ENCODE measurements at places on chromosomes 4 and X.

DNA sequence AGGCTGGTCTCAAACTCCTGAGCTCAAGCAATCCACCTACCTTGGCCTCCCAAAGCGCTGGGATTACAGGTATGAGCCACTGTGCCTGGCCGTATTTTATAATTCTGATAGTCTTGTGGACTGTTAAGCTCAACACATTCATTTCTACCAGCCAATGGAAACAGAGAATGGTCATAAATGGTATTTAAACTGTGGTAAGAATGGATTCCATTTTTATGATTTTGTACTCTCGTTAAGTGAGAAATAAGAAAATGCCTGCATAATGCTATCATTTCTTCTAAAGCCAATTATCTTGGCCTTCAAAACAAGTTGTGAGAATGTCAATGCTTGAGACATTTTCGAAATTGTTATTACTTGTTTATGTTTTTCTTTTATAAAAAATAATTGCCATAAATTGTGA lies 321.0 kb downstream of the IL15 start:
- no peak for DNase-seq

DNA sequence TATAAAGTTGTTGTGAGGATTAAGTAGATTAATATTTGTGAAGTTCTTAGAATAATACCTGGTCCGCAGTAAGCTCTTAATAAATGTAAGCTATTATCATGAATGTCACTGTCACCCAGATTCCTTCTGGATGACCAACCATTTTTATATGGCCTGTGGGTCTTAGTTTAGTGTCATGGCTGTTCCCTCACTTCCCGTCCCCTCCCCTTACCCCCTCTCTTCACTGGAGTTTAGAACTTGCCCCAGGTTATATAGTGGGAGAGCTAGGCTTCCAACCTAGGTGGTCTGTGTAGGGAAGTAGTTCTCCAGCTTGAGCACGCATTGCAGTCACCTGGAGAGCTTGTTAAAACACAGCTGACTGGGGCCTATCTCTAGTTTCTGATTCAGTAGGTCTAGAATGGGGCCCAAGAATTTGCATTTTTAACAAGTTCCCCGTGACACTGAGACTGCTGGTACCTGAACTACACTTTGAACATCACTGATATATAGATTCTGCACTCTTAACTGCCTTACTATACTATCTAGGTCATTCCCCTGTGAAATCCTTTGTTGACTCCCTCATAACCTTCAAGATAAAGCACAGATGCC lies 66.9 kb upstream of the PLAC1 start:
- no peak for DNase-seq

- no peak for DNase-seq
Measured at GRCh38 chr4:72975488-72975784, 94.1 kb downstream of the COX18 start.

DNA sequence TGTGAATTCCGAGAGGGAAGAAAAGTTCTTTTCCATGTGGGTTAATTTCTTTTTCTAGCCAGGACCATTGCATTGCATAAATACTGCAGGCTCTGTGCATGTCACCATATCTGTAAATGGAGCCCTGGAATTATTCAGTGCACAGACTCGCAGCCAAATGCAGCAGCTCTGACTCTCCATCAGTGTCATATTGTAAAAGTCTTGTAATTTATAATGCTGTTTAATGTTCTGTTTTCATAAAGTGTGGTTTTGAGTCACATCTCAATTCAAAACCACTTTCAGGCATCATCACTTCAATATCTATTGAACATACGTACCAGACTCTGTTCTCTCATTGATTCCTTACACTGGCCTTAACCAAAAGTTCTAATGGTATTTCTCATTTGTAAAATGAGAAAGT lies 193.9 kb upstream of the RPL34 start:
- no peak for DNase-seq

GRCh38 chr4:123345935-123346300 lies 50.7 kb upstream of the SPRY1 start:
- no peak for DNase-seq

- DNase-seq: no peak
Measured at GRCh38 chr4:110533940-110534339, 58.0 kb downstream of the ENPEP start.

- DNase-seq: no peak
Measured at GRCh38 chr4:101025755-101026154, 321.6 kb downstream of the PPP3CA start.

All from endothelial cell (in vitro differentiated cells).